Cortex of kidney (tissue), 1 donor: ENCODE measurements at places on chromosomes 7 and 10.

DNA sequence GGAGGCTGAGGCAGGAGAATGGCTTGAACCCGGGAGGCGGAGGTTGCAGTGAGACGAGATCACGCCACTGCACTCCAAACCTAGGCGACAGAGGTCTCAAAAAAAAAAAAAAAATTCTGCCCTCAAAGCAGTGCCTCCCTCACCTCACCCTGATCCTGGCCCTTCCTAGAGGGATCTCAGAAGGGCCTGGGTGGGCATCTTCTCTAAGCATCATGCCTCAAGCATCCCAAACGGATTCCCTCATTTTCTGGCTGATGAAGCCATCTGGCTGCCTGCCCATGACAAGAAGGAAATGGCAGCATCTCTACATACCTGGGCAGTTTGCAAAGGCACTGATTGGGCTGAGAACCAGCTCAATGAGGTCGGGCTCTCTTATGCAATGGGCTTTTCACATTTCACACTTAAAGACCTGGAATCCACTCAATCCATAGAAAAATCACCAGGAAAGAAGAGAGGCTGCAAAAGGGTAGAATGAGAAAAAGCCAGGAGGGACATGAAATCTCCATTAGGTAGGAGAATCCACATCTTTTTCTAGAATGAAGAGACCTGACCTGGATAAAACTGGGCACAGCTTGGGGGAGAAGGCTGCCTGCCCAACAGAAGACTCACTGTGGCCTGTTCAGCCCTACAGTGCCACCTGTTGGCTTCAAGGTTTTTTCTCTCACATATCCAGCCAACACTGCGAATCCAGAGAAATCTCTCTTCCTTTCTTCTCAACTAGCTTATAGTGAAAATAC lies 48.1 kb downstream of the PDLIM1 start:
- DNase-seq: no peak

DNA sequence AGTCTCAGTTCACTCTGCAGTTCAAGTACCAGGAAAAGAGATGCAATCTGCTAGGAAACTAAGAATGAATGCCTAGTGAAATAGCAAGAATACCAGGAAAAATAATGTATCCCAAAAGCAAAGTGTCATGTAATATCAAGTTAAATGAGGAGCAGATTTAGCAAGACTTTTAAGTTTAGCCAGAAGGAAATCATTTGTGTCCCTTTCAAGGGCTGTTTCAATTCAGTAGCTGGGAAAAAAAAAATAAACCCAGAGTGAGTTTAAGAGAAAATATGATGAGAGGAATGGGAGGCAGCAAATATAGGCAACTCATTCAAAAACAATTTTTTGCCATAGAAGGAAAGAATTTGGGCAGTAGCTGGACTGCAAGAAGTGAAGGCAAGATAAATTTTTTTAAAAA lies 135.8 kb downstream of the DGKB start:
- no peak for DNase-seq

- no peak for DNase-seq
Measured at GRCh38 chr10:133176546-133176945, 16.5 kb downstream of the KNDC1 start.

GRCh38 chr10:63833411-63834060 lies 312.3 kb downstream of the REEP3 start:
- no peak for DNase-seq

- DNase-seq: no peak
Measured at GRCh38 chr7:2170576-2171521, 61.9 kb downstream of the MAD1L1 start.

- no peak for DNase-seq
Measured at GRCh38 chr7:157428554-157428945, 91.7 kb downstream of the DNAJB6 start.

DNA sequence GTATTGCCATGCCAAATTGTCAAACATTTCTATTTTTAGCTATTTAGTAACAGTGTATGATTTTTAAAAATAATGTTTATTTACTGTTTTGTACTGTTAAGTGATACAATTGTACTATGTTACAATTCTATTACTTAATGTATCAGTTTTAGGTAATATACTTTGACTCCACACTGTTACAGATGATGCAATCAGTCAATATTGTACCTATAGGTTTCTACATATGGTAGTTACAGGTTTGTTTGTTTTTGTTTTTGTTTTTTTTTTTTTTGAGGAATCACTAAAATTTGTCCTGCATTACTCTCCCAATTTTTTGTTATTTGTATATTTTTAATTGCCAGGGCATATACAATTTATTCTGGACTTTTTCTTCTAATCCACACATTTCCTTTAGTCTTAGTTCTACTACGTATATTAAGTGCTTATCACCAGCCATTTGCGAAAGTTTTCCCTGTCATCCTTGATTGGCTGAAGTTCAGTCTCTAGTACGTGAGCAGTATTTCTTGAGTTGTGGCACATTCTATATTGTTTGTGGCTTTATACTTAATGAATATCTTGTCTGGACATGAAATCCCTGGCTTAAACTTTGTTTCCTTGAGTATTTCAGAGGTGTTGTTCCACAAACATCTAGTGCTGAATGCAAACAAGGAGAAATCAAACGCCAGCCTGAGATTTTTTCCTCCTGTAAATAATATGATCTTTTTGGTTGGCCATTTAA lies 114.1 kb downstream of the MAGI2 start:
- no peak for DNase-seq

DNA sequence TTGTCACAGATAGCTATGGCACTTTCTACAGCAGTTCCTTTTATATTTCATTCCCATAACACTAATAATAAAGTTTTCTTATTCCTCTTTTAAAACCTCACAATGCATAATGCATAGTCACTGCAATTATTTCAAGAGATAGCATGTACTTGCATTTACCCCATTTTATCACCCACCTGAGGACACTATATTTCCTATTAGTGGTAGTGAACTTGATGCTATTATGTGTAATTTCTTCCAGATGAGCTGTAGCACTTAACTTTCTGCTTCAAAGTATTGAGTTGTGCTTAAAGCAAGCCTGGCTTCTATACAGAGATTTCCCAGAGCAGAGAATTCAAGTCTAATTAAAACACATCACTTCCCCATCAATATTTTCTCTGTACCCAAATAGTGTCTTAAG lies 461.1 kb downstream of the HTR7 start:
- DNase-seq: no peak

DNA sequence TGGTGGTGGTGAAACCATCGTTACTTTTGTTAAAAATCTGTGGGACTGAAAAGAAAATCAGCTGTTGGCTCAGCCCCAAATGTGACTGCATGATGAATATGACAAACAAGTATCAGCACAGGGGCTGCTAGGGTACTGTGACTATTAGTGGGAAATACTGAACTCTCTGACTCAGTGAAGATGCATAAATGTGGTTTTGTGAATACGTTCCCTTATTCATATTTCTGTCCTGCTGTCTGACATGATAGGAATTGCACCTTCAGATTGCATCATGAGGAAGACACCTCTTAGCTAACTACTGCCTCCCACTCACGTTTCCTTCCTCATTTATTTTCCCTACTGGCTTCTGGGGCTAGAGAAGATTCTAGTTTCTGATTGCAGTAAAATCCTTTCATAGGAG lies 1.4 kb downstream of the CLEC5A start:
- no peak for DNase-seq

DNA sequence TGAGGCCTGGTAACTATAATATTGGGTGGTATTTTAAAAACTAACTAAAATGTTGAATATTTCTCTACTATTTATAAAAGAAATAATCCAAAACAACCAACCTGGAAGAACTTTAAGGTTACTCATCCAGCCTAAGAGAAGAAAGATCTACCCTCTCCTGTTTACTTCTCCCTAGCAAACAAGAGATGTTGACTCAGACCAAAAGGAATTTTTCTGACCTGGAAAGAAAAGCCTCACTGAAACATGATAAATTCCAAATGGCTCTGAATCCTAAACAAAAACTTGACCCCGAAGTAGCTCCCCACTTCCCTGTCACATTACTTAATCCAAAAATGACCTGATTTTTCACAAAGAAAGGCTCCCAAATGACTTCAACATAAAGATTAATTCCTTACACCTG lies 101.2 kb downstream of the PARD3 start:
- DNase-seq: no peak

DNA sequence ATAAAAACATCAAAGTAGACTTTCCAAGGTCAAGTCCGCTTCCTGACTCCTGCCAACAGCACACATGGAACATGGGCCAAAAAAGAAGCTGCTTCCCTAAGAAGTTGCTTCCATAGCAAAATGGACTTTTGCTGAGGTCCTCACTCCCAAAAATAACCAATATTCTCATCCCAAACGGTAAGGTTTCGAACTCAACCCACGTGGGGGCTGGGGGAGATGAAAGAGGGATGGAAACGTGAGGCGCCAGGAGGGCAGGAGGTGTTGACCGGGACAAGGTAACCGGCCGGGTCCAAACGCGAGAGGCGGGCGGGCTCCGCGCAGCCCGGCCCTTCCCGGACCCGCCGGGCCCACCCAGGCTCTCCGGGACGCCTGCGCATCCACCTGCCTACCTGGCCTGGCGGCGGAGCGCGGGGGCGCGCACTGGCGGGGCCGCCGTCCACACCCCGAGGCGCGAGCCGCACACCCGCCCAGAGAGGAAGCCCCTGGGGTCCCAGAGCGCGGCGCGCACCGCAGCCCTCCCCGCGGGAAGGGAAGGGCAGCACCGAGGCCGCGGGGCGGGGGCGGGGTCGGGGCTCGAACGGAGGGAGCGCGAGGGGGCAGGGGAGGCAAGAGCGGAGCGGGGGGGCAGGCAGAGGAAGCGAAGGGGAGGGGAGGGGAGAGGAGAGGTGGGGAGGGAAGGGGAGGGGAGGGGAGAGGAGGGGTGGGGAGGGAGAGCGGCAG lies 742 bp downstream of the LMBR1 start:
- no peak for DNase-seq

DNA sequence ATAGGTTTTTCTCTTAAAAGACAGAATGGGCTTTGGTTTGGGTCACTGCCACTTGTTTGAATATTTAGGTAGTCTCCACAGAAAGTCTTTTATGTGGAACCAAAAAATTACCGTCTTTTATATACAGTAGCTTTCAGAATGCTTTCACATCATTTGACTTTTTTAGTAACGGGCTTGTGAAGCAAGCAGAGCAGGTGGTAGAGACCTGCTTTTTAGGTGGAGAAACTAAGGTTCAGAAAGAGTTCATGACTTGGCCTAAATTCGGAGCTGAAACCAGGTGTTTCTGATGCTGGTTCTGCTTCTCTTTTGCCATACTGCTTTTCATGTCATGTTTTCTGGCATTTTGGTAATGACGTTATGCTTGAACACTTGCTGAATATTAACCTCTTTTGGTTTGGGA lies 36.3 kb downstream of the GARS1 start:
- DNase-seq: no peak

- DNase-seq: no peak
Measured at GRCh38 chr10:7944215-7944480, 110.3 kb upstream of the GATA3 start.

DNA sequence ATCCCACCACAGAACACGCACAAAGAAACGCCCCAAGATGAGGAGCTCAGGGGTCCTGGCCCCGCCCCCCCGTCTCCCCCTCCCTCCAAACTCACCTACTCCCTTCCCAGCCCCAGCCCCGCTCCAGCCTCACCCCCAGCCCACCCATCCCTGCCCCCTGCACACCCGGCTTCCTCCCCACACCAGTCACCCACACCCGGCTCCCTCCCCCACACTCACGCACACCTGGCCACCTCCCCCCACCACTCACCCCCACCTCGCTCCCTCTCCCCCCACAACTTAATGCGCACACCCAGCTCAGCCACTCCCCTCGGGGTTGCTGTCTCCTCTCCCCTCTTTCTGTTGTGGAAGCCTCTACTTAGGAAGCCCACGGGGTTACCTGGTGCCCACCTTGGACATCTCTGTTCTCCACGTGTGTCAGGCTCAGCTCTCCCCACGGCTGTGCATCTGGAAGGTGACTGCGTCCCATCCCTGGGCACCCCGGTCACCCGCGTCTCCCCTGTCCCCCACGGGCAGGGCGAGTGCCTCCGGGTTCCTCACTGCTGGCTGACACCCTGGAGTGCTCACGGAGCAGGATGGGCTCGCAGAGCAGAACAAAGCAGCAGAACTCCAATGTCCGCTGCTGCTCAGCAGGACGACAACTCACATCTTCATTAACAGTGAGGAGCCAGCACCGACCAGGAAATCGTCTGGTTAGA lies 166.8 kb downstream of the USP6NL start:
- DNase-seq: no peak
